ENCODE measurements at places on chromosomes 6 and 20.

DNA sequence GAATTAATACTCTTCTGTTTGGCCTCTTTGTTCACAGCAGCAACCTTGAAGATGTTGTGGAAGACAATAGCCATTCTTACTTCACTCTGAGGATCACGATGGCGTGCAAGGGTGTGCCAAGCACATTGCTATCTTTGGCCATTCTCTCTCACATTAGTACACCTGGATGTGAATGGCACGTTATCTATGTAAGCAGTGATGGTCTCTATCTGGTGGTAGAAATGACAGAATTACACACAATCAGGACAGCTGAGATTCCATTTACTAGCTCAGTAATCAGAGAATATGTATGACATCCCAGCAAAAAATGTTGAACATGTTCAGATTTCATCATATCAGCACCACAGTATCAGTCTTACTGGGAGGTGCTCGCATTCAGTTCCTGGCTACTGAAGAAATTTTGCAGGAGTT lies 116.2 kb downstream of the LCA5 start:
- DNase-seq: no peak

DNA sequence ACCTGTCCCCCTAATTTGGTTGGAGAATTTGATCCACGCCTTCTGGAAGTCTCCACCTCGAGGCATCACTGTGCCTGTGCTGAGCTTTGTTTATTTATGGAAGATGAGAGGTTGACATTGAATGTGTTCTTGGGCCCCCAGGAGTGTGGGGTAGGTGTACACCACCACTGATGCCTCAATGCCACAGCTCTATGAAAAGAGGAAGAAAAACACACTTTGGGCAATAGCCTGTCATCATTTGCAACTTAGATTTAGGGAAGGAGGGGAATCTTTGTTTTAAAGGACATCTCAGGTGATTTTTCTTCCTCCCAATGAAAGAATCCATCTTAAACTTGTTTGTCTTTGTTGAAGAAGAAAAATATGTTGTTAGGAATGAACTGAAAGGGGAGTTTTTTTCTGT lies 42.6 kb downstream of the TBC1D7 start:
- no peak for DNase-seq

- DNase-seq: no peak
Measured at GRCh38 chr6:165091121-165091785, 218.2 kb downstream of the C6orf118 start.

DNA sequence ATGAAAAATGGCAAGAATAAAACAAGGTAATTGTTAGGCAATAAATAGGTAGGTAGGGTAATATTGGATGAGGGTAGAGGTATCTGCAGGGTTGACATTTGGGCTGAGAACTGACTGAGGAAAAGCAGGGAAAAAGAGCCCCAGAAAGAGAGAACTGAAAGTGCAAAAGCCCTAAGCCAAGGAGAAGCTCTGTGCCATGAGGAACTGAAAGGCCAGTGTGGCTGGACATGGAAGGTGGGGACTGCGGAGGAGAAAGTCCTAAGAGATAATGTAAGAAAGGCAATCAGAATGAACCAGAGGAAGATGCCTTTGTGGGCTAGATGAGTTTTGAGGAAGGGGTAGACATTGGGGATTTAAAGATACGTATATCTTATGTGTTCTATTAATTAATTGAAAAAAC lies 9.9 kb upstream of the HIVEP2 start:
- DNase-seq: no peak

DNA sequence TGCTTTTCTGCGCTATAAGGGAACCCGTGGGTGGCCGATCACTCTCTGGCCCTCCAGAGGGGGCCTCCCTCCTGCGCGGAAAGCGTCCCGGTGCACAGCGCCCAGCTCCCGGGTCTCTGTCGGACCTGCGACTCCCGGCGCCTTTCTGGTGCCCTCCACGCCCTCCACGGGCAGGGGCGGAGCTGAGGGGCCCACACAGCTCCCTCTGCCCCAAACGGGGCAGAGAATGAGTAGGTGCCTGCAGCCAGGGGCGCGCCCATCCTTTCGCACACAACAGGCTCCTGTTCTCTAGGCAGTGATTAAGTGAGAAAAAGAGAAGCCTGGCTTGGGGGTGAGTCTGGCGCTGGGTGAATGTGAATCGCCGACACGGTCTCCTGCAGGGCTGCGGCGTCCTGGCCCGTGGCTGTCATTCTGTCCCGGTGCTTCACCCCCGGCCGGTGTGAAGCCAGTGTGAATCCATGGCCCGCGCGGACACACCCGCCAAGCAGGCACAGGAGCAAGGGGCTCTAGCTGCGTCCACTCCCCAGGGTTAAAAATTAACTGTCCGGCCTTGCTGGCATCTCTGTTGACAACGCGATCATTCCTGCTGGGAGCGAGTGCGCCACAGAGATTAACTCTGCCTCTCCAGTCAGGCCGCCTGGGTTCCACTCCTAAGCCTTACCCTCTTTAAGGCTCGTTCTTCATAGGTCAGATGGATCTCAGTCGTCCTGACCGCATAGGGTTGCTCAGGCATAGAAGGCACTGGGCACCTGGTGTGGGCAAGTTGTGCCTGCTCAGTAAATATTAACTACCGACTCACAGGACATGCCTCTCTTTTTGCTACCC lies 88.8 kb downstream of the PCSK2 start:
- peak; percentile 29 for DNase-seq

GRCh38 chr20:19615629-19616028 lies 142.4 kb upstream of the RIN2 start:
- DNase-seq: no peak

GRCh38 chr6:156639009-156639721 lies 138.0 kb upstream of the ARID1B start:
- DNase-seq: no peak

DNA sequence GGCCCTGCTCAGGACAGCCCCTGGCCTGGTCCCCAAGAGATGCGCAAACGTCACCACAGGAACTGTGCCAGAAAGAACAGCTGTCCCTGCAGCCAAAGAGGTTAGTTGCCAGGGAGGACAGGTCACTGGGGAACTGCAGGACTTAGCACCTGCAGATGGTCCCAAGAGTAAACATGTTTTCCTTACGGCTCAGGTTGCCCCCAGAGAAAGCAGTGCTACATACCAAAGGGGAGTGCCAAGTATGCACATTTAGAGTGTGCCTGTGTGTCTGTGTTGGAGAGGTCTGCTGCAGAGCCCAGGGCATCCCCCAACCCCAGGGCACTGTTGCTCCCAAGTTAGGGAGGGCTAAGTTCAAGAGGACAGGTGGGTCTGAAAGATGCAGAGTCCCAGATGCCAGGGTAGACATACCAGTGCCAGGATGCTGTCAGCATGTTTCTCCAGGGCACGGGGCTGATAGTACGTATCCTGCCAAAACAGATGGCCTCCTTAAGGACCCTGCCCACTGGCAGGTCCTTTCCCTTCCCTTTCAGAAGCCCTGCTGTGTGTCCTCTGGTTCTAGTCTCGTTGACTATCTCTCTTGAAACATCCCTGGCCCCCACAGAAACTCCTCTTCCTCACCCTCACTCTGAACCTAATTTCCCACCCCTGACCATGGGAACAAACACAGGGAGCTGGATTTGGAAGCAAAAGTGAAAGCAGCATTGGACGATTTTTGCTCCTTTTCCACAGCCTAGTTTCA lies 1.3 kb downstream of the ABHD16A start:
- no peak for DNase-seq

DNA sequence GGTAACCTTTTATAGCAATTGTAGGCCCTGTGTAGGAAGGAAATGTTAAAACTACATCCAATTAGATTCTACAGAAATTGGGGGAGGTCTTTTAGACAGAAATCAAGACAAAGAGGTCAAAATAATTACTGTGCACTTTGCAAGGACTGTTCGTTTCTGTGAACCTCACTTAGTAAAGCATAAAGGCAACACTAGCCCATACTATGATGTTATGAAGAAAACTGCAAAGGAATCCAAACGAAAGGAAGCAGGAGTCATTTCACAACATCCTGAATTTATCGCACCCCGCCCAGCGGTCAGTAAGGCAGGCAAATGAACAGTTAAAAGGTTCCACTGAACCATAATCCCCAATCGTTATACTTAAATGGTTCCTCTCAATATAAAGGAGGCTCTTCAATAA lies 429.5 kb upstream of the ARID1B start:
- DNase-seq: no peak

GRCh38 chr6:147774856-147775255 lies 266.4 kb downstream of the SAMD5 start:
- DNase-seq: no peak

DNA sequence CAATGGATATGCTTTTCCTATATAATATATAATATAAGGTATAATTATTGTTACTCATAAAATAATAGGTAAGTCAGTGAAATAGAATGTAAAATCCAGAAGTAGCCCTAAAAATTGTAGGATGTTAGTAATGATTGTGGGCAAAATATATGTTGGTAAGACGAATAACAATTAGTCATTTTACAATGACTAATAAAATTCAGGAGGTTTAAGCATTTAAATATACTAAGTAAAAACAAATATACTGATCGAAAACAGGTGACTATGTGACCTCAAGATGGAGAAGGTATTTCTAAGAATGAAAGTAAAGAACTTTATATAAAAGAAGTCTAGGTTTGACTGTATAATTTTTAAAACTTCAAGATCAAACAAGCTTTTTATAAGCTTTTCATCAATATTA lies 28.9 kb downstream of the FUCA2 start:
- no peak for DNase-seq

All from right renal pelvis (tissue), 4 donors.